Esophagus muscularis mucosa (tissue), 4 donors: ENCODE measurements at places on chromosomes 2 and 18. TPM values are rescaled to one million over a fixed set of nuclear protein-coding genes. Genes with fewer than 3 reads are reported as not detected.

VPS4B gene
- total RNA-seq: 28.7 TPM

PLEK gene
- total RNA-seq: 3.1 TPM

CCDC85A gene
- total RNA-seq: 5.8 TPM

GRCh38 chr2:39260087-39260486 is 16.3 kb upstream of the CDKL4 start:
- no peak for DNase-seq

DNA sequence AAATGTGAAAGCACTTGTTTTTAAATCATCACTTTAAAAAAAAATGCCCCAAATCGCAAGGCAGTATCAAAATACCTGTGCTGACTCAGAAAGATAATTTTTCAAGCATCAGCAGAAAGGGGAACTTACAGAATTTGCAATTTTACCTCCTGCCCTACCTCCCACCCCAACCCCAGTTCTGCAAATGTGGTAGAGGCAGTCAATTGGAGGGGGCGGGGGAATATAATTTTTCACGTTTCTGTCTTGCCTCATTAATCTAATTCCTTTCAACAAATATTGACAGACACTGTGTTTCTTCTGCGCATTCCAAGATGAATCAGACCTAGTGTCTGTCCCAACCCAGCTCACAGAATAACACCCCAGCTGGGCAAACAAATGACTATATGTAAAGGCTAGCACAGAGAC is 76.8 kb downstream of the ALPK2 start:
- DNase-seq: no peak

LYG2 gene
- not detected for total RNA-seq

DNA sequence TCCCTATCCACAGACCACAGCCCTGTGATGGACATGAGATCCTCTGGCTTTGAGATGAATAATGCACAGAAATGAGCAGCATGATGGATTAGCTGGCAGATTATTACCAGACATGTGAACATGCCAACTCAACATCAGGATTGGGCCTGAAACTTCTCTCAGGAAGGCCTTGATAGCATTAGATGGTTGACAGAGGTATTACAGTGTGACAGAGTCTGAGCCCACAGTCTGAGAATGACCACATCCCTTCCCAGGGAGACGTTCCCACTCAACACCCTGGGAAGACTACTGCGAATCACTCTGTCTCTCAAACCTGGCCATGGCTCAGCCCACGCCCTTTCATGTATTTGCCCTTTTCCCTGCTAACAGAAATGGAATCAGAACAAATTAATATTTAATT is 66.9 kb downstream of the BCL11A start:
- DNase-seq: no peak

DNA sequence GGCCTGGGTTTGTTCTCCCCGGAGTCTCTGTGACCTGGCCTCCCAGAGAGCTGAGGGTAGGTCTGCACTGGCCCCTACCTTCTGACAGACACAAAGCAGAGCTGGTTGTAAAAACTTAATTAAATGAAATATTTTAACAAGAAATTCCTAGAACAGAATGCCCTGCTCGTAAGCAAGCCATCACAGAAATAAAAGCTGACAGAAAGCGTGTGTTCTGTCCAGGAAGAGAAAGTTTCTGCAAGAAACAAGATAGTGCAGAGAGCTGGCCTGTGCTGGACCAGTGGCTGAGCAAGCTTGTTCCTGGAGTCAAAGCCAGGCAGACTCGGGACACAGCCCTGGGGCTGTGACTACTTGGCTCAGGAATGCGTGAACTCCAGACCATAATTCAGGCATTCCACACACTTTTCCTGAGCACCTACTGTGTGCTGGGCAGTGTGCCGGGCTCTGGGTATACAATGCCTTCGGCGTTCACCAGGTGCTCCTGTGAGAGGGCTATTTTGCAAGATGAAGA is 51.6 kb downstream of the APOB start:
- no peak for DNase-seq

- no peak for DNase-seq
These were observed 100.9 kb upstream of the MAP3K20 start for GRCh38 chr2:172974762-172975161.

- no peak for DNase-seq
These were observed 59.1 kb downstream of the INO80C start for GRCh38 chr18:35438480-35439234.

DNA sequence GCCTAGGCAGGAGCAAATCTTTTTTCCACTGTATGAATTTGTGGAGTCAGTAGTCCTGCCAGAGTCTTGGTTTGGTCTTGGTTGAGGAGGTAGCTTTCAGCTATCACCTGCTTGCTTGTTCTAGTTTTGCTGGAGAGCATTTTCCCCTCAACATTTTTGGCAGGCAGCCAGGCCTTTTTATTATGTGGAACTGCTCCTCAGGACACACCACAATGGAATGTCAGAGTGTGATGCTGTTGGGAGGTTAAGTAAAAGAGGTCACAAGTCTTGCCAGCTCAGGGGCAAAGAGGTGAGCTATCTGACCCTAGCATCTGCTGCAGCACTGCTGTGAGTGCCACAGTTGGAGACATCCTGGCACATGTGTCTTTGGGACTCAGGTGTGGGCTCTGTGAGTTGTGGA is 258.0 kb downstream of the CNTNAP5 start:
- peak; percentile 91 for DNase-seq

- DNase-seq: no peak
These were observed 35.5 kb downstream of the ITGA6 start for GRCh38 chr2:172462849-172463381.

DNA sequence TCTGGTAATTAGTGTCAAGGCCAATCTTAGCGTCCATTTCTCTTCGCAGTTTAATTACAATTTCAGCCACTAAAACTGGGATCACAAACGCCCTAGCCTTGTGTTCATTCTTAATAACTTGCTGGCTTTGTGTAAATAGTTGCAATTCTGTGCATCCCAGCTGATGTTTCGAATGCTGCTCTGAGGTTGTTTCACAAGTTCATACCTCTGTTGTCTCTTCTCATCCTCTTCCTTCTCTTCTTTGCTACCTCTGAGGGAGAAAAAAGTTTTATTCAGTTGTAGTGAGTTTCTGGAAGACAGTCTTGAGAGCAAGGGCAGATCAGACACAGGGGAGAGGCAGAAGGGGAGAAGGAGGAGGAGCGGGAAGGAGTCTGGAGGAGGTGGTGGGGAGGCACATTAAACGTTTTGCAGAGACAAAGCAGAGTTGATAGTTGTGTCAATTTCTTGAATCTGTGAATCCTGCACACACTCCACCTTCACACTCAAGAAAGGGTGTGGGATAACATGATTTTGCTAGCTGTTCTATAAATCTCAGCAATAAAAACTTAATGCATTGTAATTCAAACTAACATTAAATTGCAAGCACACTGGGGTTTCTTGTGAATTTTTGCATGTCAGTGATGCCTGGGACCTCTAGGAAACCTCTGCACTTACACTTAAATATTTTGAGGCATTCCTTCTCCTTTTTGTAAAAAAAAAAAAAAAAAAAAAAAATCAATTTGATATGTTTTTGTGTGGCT is 6.8 kb downstream of the MEIS1 start:
- no peak for DNase-seq

DNA sequence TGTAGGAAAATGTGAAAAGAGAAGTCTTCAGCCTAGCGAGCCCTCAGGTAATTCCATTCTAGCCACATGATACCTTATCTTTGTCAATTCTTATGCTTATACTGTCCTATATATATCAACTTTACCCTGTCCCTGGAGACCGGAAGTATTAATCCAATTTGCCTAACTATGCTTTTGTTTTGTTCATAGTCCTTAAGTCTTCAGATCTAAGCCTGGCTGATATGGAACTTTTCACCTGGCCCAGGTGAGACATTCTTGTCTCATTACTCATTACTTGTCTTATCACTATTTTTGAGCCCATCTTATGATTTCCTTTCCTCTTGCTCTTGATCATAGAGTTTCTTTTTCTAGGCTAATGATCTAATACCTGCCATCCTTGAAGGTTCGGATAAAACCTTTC is 194.1 kb upstream of the FANCL start:
- no peak for DNase-seq

- DNase-seq: no peak
These were observed 268.9 kb downstream of the NDUFA10 start for GRCh38 chr2:239756031-239756789.

NYAP2 gene
- 0.17 TPM for total RNA-seq
